ENCODE measurements at places on chromosomes 7 and 10. TPM values are rescaled to one million over a fixed set of nuclear protein-coding genes. Genes with fewer than 3 reads are reported as not detected.

The NAT16 gene
- not detected for total RNA-seq

The TMEM26 gene
- not detected for total RNA-seq

The TMEM130 gene
- not detected for total RNA-seq

The OR2A1 gene
- total RNA-seq = not detected

- DNase-seq = no peak
Observed at GRCh38 chr10:123715546-123715945, 49.4 kb downstream of the GPR26 start.

GRCh38 chr7:13240349-13240748, 552.9 kb downstream of the ARL4A start:
- no peak for DNase-seq
